Activated CD4-positive, CD25-positive, alpha-beta regulatory T cell treated with anti-CD3 and anti-CD28 coated beads, Interleukin-2, amount 50 U/mL, for 16 hours (primary cell): ENCODE measurements at places on chromosomes 1 and 21.

DNA sequence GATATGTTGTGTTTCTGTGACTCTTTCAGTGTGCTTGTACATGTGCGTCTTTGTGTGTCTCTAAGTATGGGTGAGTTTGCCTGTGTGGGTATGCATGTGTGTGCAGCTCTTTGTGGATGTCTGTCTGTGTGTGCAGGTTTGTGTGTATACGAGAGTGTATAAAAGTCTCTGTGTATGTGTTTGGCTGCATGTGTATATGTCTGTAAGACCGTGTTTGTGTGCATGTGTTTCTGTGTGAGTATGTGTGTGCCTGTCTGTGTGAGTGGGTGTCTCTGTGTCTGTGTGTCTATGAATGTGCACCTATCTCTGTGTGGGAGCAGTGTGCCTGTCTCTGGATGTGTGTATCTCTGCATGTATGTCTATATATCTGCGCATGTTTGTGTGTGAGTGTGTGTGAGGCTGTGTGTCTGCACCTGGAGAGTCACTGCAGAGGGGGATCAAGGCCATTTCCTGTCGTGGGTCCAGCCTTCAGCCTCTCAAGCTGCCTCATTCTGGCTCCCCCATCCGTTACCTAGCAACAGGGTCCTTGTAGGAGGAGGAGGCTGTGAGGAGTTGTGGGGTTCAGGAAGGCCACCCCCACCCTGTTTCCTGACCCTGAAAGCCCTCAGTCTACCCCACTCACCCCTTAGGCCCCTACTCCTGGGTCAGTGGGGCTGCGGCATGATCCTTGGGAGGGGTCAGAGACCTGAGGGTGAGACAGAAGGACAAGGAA is 10.4 kb downstream of the FGR start:
- no peak for DNase-seq

DNA sequence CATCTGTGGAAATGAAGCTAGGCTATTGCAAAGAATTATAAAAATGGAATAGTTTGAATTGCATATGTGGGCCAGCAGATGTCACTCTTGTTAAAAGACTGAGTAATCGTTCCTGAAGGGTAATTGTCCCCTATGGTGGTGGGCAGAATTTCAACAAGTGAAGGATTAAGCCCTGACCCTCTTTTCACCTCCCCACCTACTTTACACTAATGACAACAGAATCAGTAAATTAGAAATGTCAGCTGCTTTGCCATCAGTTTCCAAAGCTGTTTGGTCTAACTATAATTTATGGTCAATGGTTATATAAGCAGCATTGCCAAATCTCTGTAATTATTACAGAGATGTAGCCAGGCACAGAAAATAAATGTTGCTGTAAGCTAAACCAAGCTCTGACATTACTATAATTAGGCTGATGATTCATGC is 898.6 kb downstream of the AMY1C start:
- DNase-seq = no peak

DNA sequence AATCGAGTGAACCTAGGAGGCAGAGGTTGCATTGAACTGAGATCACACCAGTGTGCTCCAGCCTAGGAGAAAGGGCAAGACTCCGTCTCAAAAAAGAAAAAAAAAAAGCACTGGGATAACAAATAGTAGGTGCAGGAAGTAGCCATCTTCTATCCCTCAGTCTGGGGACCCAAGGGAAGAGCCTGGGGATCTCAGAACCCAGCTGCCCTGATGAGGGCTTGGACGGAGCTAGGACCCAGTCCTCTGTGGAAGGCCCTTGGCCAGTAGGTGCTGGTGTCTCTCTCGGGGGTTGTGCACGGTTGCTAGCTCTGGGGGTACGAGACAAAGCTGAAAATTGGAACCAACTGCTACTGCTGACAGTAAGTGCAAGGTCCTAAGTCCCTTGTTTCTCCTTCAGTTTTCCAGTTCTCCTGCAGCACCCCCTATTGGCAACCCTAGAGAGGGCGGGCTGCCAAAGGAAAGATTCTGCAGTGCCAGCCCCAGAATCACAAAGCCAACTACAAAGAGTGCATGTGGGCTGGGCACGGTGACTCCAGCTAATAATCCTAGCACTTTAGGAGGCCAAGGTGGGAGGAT is 57.6 kb upstream of the KIF1B start:
- DNase-seq = no peak

DNA sequence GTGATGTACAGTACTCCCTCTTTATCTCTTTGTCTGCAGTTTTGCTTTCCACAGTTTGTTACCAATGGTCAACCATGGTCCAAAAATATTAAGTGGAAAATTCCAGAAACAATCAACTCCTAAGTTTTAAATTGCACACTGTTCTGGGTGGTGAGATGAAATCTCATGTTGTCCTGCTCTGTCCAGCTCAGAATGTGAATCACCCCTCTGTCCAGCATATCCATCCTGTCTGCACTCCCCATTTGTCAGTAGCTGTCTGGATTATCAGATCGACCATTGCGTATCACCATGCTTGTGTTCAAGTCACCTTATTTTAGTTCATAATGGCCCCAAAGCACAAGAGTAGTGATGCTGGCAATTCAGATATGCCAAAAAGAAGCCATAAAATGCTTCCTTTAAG is 118.2 kb upstream of the PDE4B start:
- DNase-seq = no peak
